ENCODE measurements at places on chromosomes 7 and 10.

DNA sequence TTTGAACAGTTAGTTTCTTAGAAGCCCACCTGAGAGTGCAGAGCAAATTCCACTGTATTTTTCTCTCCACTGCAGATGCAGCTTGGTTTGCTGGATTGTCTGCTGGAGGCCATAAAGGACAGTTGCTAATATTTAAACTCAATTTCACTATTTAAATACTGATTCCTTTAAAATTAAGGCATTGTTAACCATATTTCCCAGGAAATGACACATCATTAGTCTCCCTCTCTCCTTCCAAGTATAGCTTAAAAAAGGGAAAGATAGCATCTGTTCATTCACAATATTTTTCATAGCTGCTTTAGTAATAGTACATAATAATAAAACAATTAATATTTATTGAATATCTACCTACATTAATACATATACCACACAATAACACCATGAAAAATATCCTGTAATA is 252.9 kb downstream of the HGF start:
- DNase-seq: no peak

DNA sequence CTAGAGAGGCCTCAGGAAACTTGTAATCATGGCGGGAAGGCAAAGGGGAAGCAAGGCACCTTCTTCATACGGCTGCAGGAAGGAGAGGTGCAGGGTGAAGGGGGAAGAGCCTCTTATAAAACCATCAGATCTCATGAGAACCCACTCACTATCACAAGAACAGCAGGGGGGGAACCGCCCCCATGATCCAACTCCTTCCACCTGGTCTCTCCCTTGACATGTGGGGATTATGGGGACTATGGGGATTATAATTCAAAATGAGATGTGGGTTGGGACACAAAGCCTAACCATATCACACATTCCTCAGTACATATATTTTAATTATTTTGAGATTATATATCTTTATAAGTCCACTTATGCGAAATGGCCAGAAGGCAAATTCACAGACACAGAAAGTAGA is 8.9 kb downstream of the HK1 start:
- no peak for DNase-seq

- peak; percentile 77 for DNase-seq
These were observed 28.7 kb upstream of the KMT2C start for GRCh38 chr7:152464312-152465118.

GRCh38 chr10:89404104-89405047 is 10.0 kb upstream of the IFIT5 start:
- DNase-seq: no peak

DNA sequence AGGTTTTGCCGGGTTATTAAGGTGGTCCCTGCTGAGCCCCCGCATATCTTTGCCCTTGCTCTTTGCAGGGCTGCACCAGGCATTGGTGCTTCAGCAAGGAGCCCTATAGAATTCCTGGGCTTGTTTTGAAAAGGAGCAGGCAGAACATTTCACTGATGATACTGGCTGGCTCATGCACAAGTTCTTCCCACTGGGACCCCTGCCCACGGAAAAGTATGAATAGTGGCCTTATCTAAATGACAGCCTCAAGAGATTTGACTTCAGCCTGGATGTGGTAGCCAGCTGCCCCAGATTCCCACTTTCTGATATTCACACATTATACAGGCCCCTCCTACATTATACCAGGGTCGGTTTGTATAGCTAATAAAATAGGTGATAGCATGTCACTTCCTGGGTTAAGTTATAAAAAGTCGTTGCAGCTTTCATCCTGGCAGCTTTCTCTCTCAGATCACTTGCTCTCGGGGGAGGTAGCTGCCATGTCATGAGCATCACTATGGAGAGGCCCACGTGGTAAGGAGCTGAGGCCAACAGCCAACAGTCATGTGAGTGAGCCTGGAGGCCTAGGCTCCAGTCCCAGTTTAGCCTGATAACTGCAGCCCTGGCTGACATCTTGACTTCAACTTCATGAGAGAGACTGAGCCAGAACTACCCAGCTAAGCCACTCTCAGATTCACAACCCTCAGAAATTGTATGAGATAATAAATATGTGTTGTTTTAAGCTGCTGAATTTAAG is 16.8 kb upstream of the CRTAC1 start:
- DNase-seq: no peak

DNA sequence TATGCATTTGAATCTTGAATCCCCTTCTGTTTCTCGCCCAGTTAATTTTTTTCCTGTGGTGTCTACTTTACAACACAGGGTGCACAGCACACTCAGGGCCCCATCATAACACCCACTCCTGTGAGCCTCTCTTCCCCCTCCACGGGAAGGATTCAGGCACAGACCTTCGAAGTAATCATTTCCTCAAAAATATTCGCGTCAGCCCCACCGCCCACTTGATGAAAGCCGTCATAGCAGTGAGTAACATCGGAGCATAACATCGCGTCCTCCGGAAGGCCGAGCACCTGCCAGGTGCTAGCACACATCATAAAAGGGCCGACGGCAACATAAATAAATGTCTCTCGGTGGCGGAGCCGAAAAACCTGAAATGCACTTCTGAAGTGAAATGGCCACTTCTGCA is 201.7 kb upstream of the ADARB2 start:
- no peak for DNase-seq

DNA sequence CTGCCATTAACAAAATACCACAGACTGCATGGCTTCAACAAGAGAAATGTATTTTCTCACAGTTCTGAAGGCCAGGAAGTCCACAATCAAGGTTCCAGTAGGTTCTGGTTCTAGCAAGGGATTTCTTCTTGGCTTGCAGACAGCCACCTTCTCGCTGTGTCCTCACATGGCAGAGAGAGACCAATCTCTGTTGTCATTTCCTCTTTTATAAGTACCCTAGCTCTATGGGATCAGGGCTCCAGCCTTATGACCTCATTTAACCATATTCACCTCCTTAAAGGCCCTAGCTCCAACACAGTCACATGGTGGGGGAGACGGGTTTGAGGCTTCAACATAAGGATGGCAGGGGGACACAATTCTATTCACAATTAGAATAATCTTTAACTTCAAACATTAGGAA is 23.6 kb downstream of the ABI1 start:
- DNase-seq: no peak

GRCh38 chr7:15584575-15584974 is 22.8 kb upstream of the AGMO start:
- no peak for DNase-seq
